Lung (tissue), 17 donors: ENCODE measurements at places on chromosomes 7 and 10. TPM values are rescaled to one million over a fixed set of nuclear protein-coding genes. Genes with fewer than 3 reads are reported as not detected.

- no peak for DNase-seq
Measured at GRCh38 chr10:46299286-46299535, 12.4 kb downstream of the ANTXRL start.

- no peak for DNase-seq
Measured at GRCh38 chr7:41698114-41698513, 4.8 kb downstream of the INHBA start.

- DNase-seq: no peak
Measured at GRCh38 chr7:30390736-30391636, 87.6 kb downstream of the NOD1 start.

DNA sequence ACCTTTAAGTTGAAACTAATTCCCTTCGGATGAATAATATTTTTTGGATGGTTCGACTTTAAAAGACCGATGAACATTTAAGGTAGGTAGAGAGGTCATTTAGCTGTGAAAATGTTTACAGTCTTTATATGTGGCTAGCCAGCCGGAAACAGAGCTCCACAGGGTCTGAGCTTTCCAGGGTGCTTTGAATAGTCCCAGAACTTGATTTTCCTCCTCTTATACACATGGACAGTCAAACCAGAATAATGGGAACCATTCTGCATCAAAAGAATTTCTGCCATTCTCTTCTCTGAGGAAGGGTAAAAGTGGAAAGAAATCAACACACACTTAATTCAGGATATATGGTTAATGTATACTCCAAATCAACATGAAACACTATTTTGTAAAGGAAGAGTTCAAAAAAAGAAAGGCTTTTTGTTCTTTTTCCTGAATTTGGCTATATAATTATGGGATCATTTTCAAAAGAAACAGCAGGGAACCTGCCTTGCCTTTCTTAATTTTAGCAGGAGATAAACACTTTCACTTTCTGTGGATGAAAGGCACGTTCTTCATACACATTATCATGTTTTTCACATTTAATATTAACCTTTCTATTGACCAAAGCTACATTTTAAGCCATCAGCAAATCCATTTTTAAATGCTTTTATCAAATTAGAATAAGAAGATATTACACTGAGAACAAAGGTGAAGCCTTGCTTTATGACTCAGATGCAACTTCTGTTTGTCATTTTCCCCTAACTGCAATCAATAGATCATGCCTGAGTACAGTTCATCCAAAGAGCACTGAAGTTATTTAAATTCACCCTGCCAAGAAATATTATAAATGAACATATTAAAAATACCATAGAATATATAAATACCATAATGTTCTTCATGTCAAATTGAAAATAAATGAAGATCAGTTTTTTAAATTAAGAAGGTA, 307.3 kb downstream of the THSD7A start:
- no peak for DNase-seq

DNA sequence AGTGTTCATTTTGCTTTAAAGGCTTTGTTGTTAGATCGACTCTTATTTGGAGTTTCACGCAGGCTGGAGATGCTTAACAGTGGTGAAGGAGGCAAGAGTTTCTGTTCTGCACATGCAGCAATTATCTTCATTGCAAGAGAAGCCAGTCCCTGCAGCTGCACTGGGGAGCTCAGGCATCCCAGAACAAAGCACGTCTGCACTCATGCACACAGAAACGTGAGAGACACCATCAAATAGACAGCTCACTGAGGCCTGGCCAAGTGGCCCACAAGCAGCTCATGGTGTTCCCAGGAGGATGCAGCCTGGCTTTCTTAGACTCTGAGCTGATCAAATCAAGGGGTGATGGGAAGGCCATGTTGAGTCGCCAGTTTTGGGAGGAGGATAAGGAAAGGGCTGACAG, 246.1 kb downstream of the CREB5 start:
- no peak for DNase-seq

- DNase-seq: no peak
Measured at GRCh38 chr10:87952612-87953011, 89.2 kb downstream of the PTEN start.

GRCh38 chr10:61791216-61791615, 110.3 kb upstream of the ARID5B start:
- DNase-seq: no peak

DNA sequence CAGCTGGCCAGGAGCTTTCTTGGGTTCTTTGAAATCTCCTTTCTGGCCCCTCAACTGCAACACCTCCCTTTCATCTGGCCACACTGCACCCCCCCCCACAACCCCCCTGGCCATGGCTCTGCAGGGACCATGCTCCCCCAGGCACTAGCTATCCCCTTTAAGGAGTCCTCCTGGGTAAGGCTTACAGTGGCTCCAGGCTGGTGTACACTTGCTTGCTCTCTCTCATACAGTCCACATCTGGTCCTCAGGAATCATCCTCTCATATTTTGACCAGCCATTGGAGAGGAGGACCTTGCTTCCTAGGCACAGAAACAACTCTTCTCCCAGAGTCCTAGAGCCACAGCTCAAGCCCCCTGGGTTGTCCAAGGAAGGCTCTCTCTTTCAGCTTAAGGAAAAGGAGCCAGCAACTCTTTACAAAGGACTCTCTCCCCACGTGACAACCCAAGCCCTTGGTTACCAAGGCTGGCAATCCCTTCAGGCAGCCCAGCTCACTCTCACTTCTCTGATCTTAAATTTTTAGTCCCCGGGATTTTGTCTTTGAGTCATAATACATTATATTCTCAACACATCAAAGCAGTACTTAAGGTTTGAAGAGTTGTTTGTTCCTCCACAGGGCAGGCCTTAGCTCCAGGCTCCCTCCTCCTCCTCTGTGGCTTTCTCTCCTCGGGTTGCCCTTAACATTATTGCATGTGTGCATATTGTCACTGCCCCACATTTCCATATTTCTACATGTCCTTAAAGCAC, 9.9 kb downstream of the GARIN1A start:
- DNase-seq: no peak

- no peak for DNase-seq
Measured at GRCh38 chr7:92872701-92873100, 36.3 kb upstream of the CDK6 start.

DNA sequence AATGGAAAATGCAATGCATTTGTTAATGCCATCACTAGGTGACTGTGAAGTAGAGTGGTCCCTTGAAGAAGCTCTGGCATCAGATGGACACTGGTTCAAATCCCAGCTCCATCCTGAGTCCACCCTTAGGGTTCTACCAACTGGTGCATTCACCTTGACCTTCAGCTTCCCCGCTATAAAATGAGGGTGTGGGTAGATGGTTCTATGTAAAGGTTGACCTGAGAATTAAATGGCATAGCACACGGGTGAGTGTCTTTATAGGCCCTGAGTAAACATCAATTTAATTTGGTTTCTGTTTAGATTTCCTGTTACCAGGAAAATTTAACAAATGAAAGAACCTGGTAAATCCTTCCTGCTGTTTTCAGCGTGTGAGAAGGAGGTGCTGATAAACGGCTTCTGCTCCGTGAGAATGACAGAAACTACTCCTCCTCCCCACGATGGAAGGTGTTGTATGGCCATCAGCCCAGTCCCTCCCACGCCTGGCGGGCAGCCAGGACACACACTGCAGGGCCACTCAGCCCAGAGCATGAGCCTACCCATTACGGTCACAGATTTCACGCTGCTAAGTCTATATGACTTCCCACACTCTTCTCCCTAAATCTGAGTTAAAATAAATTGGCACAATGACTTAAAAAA, 210.1 kb downstream of the TNS3 start:
- peak; percentile 81 for DNase-seq

DNA sequence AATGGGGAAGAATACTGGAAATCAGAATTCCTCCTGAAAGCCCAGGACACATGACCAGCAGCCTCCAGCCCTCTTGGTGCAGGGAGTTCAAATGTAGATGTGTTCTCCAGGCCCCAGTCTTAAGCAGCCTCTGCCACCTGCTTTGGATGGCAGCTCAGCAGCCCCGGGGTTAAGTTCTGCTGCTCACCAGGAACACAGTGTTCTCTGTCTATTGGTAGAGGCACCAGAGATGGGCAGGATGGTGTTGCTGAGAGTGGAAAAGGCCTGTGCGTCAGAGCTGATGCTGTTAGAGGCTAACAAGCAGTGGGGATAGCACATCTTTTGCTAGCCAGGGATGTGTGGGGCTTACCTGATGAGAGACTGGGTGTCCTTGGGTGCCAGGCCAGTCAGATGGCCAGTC, 56.8 kb downstream of the PAX2 start:
- no peak for DNase-seq

DNA sequence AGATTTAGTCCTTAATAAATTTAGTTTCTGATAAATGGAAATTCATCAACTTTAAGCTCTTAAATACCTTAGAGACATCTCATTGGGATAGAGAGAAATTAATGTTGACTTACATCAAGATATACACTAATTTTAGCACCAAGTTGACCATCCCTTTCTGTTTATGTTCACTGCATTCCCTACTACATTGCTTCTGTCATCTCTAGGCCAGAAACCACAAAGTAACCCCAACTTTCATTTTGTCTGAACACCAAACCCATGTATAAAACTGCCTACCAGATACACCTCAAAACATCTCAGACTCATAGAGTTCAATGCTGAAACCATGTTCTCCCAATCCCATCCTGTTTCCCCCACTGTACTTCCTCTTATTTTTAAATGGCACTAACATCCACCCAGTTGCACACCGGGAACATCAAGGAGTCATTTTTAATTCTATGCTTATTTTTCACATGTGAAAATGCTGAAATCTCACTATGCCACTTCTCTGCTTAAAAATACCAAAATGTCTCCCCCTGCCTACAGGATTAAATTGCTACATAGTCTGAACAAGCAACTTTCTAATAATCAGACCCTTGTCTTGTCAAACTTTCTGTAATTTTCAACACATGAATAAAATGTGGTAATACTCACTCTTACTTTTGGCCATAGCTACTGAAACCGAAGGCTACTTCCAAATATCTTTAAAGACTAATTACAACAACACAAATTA, 201.6 kb downstream of the SEMA3D start:
- no peak for DNase-seq

ANKRD61 gene
- polyA plus RNA-seq: 0.08 TPM

SLC26A4 gene
- 0.28 TPM for polyA plus RNA-seq

SLC26A5 gene
- polyA plus RNA-seq: 0.06 TPM

DNAJC12 gene
- 1.2 TPM for polyA plus RNA-seq

SLC13A1 gene
- polyA plus RNA-seq: not detected

FXYD4 gene
- polyA plus RNA-seq: 2.9 TPM

AKR1E2 gene
- 1.5 TPM for polyA plus RNA-seq
